Caco-2 (cell line): ENCODE measurements at places on chromosomes 4 and X.

GRCh38 chrX:134712272-134712671 is 54.0 kb upstream of the PLAC1 start:
- no peak for DNase-seq

- DNase-seq, result no peak
These were observed 311.3 kb downstream of the PCDH19 start for GRCh38 chrX:100098660-100099375.

GRCh38 chr4:143512978-143513313 is 556 bp upstream of the SMARCA5 start:
- no peak for DNase-seq

DNA sequence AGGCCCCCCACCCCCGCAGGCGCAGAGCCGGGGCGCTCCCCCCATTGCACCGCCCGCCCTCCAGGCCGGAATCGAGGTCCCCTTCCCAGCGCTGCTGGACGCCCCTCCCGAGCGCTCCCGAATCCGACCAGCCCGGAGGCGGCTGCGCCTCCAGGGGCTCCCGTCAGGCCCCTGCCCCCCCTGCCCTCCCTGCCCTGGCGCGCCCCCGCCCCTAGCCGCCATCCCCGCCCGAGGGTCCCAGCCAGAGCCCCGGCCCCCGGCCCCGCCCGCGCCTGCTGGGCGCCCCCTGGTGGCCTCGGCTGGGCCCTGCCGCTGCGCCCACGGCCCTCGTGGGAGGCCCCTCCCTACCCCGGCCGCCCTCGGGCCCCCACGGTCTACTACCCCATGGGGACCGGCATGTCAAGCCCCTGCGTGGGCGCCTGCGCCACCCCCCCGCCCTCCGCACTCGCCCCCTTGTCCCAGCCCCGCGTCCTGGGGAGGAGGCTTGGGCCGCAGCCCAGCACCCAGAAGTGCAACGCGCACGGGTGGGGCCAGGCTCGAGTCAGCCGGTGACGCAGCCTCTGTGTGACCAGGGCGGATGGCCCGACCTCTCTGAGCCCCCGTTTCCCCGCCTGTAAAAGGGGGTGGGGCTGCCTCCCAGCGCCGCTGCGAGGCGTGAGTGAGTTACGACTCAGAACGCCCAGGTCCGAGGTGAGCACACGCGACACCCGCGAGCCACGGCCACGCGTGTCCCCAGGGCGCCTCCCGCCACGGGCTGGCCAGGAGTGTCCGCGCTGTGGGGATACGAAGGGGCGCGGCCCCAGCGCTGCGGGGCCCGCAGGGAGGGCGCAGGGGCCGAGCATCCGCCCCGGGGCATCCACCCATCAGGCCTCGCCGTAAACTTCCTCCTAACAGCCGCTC is 104.9 kb downstream of the FAM53A start:
- peak; percentile 59 for DNase-seq

- no peak for DNase-seq
These were observed 231.9 kb upstream of the HAND2 start for GRCh38 chr4:173761938-173762337.

GRCh38 chr4:42676066-42676951 is 19.4 kb upstream of the ATP8A1 start:
- no peak for DNase-seq

DNA sequence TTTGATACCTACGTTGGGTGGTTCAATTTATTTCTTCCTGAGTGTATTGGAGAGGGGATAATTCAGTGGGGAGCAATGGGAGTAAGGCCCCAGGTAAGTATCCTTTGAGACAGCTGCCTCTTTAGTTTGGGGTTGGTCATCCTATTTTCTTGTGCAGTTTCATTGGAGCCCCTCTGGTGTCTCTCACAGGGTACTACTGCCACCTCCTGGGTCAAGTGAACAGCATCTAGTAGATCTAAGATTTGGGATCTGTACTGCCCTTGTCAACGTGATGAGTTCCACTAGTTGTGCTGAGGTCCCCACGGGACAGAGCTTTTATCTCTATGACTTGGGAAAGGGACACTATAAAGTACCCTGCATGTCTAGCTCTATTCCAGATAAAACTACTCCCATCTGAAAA is 80.6 kb downstream of the PBDC1 start:
- peak; percentile 56 for DNase-seq

- no peak for DNase-seq
These were observed 80.3 kb upstream of the LSM6 start for GRCh38 chr4:146095091-146095690.

- no peak for DNase-seq
These were observed 79.9 kb downstream of the SLIT2 start for GRCh38 chr4:20331642-20332041.

GRCh38 chrX:46703980-46704379 is 54.9 kb downstream of the SLC9A7 start:
- DNase-seq, result no peak

DNA sequence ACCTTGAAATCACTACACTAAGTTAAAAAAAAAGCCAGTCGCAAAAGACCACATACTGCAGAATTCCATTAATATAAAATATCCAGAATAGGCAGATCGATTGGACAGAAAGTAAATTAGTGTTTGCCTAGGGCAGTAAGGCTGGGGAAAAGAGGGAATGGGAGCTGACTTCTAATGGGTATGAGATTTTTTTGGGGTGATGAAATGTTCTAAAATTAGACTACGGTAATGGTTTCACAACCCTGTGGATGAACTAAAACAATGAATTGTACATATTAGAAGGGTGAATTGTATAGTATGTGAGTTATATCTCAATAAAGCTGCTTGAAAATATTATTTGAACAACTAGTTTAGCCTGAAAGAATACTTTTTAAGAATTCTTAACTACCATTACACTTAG is 6.7 kb upstream of the GPRIN3 start:
- no peak for DNase-seq

DNA sequence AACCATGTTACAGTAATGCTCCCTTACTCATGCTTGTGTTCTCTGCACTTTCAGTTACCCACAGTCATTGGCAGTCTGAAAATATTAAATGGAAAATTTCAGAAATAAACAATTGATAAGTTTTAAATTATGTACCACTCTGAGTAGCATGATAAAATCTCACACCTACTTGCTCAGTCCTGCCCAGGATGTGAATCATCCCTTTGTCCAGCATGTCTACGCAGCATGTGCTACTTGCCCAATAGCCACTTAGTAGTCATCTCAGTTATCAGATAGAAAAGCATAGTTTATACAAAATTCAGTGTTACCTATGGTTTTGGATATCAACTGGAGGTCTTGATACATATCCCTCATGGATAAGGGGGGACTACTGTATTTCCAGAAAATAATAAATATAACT is 577.1 kb downstream of the GALNTL6 start:
- DNase-seq, result no peak

DNA sequence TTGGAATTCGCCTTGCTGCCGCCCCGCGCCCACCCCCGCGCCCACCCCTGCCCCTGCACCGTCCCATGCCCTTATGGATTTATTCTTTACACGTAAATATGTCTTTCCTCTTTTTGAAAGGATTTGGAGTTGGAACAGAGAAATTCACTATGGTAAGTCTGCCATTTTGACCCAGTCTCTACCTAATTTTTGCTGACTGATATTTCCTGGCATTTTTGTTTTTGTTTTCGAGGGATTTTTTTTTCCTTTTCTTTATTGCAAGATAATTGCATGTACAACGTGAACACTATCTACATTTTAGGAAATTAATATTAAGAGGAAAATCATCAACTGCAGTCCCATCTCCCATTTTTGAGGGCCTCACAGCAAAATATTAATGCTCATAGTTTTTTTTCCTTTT is 468 bp upstream of the SPIN2B start:
- no peak for DNase-seq

DNA sequence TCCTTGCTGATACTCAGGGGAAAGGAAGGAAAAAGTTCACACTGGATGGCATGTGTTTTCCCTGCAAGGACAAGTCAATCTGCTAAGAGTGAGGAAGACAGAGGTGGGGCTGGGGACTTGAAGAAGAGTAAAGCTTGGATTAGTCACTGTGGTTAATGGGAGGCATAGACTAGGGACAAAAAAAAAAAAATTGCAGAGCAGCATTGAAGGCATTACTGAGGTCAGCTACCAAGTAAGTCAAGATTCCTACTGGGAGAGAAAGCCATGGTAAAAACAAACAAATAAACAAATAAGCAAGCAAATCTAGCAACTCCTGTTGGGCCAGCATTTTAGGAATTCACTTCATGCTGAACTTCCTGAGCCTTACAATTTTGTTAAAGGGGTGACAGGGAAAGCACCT is 58.2 kb upstream of the GPC4 start:
- DNase-seq, result no peak

GRCh38 chr4:152009983-152010709 is 249.3 kb upstream of the GATB start:
- no peak for DNase-seq

- peak; percentile 88 for DNase-seq
These were observed at the start of gene PPID for GRCh38 chr4:158722917-158723793. Gene PPID, minus strand, starts transcription at chr4:158723396. Its CDS starts 108 bp downstream, at chr4:158723288.

DNA sequence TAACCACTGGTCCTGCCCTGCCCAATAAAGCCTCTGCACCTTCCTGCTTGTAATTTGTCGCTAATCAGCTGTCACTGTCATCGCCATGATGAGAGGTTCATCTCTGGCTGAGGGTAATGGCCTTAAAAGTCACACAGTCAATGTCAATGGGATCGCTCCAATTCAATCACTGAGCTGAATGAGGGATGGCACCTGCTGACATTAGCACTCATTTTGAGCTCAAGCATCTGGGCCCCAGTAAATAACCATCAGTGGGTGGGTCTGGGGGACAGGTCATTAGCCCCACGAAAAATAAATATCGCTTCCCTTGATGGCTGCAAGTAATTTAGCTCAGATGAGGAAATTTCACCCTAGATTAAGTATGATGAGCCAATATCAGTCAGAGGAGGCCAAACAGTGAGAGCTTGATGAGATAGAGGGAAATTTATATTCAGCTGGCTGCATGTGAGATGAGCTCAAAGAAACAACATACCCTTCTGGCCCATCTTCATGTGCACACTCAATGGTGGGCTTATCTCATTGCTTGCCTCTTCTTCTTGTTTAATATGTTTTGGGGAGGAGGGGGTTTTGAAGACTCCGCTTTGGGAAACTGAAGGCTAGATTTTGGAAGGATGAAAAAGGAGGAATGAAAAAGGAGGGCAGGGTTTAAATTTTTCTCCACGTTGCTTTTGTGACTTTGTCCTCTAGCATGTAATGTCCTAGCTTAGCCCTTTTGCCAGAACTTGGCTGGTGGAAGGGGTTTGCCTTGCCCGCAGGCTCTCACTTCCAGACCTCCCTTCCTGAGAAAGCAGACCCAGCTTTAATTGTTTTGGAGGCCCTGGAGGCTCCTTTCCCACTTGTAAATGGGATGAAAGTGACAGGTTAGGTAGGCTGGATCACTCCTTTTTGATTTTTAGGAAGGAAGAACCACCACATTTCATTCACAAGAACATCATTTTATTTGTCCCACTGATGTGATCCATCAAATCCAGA is 84.8 kb upstream of the PAQR3 start:
- no peak for DNase-seq

GRCh38 chrX:40247848-40248622 is 150.3 kb upstream of the BCOR start:
- DNase-seq, result no peak

- no peak for DNase-seq
These were observed 5.2 kb downstream of the TFE3 start for GRCh38 chrX:49037883-49038475.

- DNase-seq, result no peak
These were observed 12.7 kb downstream of the FRAS1 start for GRCh38 chr4:78069859-78070258.

GRCh38 chr4:13483136-13483767 is 888 bp downstream of the RAB28 start:
- DNase-seq, result no peak

GRCh38 chr4:184171011-184171410 is 46.7 kb downstream of the ENPP6 start:
- DNase-seq, result no peak

DNA sequence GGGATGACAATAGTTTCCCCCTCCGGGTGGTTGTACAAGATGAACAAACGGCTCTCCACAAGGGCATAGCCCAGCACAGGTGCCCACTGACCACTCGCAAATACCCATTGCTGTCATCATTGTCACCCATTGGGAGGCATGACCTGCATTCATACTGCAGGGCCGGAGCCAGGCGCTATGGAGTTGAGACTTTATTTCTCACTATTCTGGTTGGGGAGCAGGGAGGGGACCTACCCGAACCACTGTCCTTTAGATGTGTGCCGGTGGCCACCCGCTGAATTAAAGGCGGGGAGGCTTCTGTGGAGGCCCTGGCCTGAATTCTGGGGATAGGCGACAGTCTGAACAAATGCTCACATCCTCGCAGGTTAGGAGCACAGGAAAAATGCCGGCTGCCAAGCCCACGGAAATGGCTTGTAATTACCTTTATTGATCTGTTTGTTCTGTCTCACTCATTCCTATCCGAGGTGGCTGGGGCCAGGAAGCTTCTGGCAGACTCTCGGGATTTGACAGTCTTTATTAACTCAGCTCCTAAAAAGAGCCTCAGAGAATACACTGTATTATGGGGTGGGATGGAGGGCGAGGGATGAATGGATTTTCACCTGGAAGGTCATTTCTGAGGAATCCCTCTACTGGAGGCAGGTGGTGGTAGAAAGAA is 125.1 kb upstream of the PSAPL1 start:
- DNase-seq, result no peak

DNA sequence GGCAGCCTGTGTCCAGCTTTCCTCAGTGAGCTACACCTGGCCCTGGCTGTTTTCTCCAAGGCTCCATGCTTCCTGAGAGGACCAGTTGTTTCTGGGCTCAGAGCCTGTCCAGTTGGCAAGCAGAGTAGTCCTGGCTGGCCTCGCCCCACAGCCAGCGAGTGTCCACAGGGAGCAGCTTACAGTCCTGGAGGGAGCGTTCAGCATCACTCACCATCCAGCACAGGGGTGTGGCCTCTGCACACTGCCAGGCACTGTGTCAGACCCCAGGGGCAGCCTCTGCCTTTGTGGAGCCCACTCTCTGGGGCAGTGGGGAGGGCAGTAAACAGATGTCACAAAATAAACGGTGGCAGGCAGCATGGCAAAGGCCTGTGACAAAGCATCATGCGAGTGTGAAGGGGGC is 23.9 kb downstream of the EVC start:
- DNase-seq, result no peak

DNA sequence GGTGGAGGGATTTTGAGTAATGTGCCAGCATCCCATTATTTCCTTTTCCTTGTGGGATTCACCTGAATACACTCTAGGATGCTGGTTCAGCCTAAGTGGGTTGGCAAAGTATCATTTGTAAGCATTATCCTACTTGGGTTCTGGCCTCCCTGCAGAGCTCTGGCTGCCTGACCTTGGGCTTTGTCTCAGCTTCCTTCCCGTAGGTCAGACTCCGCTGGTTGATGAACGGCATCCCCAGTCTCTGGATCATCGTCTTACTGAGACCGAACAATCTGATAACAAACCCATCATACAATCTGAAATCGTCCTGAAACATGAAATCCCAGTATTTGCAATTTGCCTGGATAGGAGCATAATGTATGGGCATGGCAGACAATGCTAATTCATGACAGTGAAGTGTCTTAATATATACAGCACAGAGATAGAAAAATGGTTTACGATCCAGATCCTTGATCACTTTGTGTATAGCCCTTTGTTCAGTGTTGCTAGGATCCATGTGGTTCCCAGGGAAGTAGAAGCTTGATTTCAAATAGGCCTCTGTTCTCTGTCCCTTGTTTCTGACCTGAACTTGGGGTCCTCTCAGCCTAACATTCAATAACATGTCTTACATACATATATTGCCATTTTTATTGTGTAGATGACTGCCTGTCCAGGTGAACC is 5.5 kb downstream of the MID2 start:
- DNase-seq, result no peak
